ENCODE measurements at places on chromosomes 6 and 20.
A peak's percentile ranks its signal among the peaks of the same experiment; 100 is the strongest.

DNA sequence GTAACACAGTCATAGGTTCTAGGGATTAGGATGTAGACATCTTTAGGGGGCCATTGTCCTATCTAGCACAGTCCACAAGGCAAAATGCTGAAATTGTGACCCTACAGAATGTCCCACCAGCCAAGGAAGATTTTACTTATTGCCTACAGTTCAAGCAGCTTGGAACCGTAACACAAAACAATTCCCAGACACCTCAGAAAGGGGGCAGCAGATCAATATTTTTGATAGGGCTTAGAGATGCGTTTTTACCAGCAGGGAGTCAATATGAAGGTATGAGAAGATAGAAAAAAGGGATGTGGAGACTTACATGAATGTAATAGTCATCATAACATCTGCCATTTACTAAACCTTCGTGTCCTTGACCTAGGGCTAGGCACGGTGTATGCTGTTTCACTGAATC, 81.0 kb downstream of the TMEM170B start:
- no peak for DNase-seq

DNA sequence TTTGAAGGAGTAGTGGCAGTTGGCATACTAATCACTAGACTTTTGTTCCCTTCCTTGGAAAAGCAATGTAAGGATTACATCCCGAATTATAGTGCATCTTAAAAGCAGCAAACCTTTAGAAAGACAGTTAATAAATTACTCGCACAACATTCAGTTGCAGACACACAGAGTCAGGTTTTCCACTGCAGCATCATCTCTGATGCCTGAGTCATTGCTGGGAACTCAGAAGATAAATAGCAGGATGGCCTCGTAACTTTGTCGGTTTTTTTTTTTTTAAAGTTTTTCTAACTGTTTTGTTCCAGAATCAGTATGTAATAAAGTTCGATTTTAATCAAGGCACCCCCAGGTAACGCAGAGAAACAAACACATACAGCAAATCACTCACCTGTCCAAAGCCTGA, 34.3 kb downstream of the GJA10 start:
- DNase-seq = no peak

- DNase-seq = no peak
Observed at GRCh38 chr6:94548201-94548600, 1029.1 kb upstream of the MANEA start.

GRCh38 chr20:62776692-62777527, 19.4 kb upstream of the MRGBP start:
- DNase-seq = no peak

- DNase-seq = peak; percentile 5
Observed at GRCh38 chr20:51221791-51222408, 199.0 kb upstream of the KCNG1 start.

DNA sequence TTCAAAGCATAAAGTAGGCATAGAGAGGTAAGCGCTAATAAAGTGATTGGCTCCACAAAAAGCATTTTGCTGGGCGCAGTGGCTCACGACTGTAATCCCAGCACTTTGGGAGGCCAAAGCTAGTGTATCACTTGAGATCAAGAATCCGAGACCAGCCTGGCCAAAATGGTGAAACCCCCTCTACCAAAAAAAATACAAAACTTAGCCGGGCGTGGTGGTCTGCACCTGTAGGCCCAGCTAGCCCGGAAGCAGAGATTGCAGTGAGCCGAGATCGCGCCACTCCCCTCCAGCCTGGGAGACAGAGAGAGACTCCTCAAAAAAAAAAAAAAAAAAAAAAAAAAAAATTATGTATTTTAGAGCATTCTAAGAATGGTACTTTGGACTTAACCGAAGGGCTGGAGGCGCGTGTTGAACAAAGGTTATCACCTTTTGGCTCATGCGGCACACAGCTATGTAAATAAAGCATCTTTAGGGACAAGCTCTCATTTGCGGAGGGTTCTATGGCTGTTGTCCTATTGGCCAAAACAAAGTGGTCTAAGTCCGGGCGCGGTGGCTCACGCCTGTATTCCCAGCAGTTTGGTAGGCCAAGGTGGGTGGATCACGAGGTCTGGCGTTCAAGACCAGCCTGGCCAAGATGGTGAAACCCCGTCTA, 17.4 kb downstream of the HFE start:
- no peak for DNase-seq

DNA sequence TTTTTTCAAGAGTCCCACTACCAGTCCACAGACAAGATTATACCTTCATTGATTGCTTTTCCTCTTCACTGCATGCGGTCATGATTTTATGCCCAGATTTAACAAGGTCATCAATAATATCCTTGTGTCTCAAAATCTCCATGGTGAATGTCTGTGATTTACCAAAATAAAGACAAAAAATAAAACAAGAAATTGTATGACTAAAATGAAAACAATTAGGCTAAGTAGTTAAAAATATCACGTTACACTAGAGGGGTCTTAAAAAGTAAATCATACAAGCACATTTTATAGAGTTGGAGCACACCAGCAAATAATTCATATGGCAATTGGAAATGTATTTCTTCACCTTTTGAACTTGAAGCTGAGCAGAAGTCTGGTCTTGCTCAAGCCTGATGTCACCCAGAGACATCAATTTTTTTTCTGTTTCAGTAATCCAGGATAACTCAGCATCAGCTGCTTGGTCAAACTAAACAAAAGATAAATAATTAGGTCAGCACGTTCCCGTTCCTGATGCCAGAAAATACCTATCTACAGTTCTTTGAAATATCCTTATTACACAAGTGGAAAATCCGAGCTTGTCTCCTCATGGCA, 125.4 kb downstream of the DST start:
- no peak for DNase-seq

DNA sequence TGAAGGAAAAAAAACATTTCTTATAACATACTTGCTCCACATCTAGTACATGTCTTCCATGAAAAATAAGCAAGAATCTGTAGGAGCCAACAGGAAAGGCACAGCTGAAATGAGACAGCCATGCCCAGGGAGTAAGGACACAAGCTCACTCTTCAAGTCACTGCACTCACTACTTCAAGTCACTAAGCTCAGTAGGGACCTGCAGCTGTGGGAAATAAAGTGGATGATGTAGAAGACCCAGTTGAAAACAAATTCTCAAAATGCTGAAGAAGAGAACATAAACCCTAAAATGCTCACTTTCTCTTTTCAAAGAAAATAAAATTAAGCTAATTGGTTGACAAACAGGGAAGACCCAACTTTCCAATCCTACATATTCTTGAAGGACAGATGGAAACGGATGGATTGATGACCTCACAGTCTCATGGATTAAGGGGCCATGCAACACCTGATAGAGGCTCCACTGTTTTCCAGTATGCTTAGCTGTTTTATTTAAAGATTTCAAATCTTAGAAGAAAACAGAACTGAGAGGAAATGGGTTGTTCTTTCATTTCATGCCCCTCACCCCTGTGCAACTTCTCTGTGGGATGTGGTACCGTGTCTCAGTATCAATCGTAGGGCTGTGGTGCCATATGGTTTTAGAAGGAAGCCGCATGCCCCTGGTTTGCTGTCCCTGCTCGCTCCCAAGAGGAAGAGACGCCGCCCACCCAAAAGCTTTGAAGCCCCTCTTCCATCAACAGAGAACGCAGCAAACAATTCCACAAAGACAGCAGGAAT, 133.3 kb downstream of the WDR27 start:
- no peak for DNase-seq

DNA sequence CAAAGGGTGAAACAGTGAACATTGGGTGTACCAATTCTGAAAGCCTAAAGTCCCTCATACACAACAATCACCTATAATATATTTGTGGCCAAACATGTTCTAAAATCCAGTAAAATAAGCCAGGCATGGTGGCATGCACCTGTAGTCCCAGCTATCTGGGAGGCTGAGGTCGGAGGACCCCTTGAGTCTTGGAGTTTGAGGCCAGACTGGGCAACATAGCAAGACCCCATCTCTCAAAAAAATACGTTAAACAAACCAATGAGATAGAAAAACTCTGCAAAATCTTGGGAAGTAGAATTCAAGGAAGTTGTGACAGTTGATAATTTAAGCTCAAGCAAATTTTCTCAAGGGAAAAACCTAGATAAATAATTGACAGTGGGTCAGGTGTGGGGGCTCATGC, 92.6 kb downstream of the CAP2 start:
- DNase-seq = no peak

DNA sequence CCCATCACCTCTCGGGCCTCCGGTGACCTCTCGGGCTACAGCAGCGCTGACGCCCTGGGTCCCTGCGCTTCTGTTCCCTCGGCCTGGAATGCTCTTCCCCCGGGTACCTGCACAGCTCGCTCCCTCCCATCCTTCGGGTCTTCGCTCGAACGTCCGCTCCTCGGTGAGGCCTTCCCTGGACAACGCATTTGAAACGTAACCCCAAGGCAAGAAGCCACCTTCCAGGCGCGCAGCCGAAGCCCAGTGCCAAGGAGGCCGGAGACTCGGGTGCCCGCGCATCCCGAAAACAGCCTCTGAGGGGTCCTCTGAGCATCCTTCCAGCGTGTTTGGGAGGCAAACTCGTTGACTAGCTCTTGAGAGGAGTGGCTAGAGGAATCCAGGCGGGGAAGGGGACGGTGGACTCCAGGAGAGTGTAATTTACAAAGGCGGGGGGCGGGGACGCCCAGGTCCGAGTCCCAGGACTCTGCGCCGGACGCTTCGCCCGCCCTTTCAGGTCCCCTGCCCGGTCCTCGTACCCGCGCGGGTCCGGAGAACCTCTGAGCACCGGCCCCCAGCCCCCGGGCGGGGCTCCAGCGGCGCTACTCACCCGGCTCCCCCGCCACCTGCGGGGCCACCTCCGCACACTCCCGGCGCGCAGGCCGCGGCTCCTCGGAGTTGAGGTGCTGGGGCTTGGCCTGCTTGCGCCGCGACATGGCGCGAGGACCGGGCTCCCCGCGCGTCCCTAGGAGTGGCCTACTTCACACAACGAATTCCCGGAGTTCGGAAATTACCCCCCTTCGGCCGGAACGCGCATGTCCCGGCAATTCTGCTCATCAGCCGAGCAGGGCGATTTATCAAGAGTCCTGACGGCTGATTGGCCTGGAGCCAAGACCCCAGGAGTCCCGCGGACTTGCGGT, 86.8 kb downstream of the ZFP64 start:
- DNase-seq = no peak

GRCh38 chr6:108712946-108713345, 135.3 kb upstream of the ARMC2 start:
- no peak for DNase-seq

DNA sequence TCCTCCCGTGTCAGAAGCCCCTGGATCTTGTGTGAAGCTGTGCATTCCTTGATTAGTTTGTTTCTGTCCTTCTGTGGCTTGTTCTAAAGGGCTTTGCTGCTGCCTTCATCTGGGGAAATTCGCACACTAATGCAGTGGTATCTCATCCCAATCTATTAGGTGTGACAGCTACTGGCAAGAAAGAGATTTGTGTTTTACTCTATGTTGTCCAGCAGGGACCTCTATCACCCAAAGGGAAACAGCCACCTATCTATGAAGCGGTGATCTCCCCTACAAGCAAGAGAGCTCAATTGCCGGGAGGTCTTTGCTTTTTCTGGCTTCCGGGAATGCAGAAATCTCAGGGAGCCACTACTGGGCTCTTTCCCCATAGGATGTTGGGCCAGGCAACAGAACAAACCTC, 151.8 kb downstream of the NRN1 start:
- no peak for DNase-seq

DNA sequence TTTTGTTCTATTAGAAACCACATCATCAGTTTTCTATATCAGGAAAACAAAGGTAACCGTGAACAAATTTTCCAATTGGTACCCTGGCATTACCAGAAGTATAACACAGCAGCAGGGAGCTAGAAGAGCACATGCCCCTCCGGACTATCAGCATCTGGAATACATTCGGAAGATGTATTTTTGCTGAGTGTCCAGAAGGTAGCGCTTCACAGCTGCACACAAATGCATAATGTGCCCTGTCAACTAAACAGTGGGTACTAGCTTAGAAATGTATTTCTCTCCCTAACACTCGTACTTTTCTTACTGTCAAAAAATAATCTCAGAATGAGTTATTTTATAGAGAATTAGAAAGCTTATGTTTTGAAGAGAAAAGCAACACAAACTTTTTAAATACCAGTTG, 77.6 kb downstream of the HUS1B start:
- peak; percentile 7 for DNase-seq

DNA sequence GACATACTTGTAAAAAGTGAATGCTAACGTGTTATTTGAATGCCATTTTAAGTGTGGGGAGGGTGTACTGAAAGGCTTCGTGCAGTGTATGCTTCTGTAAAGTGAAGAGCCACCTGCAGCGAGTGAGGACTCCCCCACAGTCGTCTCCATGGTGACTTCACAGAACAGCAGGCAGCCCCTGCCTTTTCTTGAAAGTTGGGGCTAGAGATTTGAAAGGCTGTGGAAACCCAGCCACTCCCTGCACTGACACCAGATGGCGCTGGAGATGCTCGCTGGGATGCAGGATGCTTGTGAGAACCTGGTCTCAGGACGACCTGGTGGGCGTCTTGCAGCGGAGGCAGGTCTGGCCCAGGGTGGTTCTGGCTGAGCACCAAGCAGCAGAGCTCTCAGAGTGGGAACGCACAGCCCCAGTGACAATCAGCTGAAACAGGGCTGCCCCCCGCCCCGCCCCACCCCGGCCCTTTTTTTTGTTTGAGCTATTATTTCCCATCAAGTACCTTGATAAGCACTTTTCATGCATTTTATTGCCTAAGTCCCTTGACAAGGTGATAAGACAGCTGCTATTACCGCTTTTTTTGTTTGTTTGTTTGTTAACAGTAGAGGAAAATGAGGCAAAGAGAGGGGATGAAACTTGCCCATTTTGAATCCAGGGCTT, 150.3 kb downstream of the SYCP2 start:
- DNase-seq = peak; percentile 53

- no peak for DNase-seq
Observed at GRCh38 chr20:8127553-8128255, 4.4 kb upstream of the PLCB1 start.

DNA sequence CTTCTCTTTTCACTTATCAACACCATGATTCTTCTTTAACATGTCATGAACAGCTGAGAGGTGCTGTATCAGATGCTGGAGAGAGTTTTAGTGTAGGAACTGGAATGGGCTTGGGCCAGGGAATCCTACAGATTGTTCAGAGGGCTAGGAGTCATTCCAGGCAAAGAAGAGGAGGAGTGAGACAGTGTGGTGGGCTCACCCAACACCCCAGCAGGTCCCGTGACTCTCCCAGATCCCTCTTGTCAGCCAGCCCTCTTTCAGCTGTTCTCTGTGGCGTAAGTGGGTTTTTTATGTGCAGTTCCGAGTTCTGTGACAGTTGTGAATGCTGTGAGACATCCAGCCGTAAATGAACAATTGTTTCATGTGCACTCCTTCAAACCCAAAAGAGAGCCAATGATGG, 31.4 kb upstream of the CEP162 start:
- DNase-seq = peak; percentile 98

GRCh38 chr6:166877349-166877748, 79.0 kb downstream of the RNASET2 start:
- DNase-seq = no peak

DNA sequence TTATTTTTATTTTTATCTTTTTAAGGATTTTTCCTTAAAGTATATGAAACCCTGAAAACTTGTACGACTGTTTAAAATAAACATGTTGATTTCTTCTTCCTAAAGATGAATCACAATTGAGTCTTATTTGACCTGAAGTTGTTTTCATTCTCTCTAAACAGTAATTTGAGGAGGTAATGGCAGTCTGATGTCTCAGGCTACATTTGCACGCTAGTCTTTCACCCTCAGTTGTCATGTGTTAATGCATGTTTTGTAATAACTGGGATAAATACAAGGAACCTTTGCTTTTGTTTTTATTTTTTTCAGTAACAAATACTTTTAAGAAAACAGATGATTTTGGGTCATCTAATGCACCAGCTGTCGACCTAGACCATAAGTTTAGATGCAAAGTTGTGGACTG, 55.2 kb downstream of the SCAND1 start:
- DNase-seq = no peak

GRCh38 chr20:584971-585301, 25.2 kb downstream of the TCF15 start:
- DNase-seq = no peak

GRCh38 chr20:10369723-10370090, 64.3 kb downstream of the MKKS start:
- DNase-seq = peak; percentile 18
